ENCODE measurements at places on chromosomes 6 and 20.

- no peak for DNase-seq
These were observed 6.7 kb upstream of the CDKN1A start for GRCh38 chr6:36671687-36672375.

DNA sequence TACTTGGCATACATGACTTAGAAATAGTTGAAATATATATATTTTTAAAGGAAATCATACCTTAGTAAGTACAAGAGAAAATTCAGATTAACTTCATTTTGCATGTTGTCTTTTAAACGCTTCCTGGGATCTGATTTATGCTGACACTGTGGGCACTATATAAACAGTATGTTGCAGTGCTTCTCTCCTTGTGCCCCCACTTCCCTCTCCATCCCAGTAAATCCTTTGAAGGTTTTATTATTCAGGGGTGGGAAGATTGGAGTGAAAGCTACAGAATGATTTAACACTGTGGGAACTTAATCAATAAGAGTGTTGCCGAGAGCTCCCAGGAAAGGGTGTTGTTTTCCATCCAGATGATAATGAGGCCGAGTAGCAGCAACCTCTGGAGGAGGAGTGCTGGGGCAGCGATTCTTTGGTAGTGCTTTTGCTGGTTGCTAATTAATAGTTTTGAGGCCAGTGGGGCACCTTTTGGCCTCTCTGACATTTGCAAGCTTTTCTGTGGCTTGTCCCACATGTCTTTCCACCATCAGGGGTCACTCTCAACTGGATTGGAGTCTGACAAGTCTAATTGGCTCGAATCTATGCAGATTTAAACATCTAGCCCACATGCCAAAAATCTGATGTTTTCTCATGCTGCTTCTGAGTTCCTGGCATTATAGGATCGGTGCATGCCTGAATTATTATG lies 183.0 kb upstream of the MMS22L start:
- no peak for DNase-seq

DNA sequence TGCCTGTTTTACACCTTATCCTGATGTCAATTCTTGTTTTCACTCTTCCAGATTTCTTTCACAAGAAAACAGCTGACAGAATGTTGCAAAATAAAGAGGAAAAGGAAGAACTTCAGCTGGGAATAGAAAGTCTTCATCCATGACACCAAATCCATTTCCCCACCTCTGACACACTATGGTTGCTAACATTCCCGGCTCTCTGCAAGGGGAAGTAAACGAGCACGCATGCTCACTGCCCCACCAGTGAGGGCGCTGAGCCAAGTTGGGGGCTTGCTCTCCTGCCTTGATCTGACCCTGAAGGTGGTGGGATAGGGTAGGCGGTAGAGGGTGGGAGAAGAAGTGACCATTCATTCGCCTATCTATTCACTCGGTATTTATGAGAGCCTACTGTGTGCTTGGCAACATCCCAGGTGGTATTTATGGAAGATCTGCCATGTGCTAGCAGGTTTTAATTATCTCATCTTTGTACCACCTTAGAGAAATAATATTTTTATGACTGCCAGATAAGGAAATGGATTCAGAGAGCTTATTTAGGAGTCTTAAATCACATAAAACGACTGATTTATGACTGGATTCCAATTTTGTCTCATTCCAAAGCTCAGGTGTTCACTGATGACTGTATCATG lies 206.2 kb downstream of the FOXC1 start:
- no peak for DNase-seq

- no peak for DNase-seq
These were observed 3.1 kb downstream of the SHPRH start for GRCh38 chr6:145960918-145961589.

DNA sequence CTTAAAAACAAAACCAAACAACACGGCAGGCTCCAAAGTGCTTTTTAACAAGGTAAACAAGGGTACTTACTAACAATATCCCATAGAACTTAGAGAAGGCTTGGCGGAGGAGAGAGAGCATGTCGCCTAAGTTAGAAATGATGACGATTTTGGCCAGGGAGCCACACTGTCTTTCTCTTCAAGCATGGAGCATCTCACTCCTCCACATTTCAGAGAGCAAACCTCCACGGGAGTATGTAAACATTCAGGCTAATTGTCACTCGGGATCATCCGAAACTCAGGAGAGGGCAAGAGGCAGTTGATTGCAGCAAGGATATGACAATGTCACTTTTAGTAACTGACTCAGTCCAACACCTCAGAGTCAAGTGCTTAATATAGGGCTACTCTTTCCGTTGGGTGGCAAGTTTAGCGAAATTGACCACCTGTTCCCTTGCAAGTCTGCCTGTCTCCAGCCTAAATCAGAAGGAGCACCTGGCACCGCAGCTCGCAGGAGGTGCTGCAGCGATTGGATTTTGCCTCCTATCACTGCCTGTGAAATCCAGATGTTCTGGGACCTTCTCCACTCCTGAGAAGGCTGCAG lies 65.8 kb upstream of the RPS6KA2 start:
- DNase-seq, result no peak

DNA sequence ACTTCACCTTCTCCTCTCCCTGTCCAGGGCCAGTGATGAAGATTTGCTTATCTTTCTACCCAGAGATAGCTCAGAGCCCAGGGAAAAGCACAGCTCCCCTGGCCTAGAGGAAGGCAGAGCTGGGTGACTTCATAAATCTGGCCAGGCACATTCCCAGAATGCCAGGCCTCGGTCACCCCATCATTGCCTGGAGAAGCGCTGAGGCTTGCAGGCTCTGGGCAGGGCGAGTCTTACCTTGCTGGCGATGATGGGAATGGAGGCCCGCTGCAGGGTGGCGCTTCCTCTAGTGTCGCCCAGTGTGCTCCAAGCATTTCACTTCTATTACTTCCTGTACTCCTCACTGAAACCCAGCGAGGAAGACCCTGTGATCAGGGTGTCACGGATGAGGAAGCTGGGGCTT lies 60.1 kb downstream of the DAAM2 start:
- DNase-seq, result no peak

- no peak for DNase-seq
These were observed 253.2 kb downstream of the UST start for GRCh38 chr6:148999929-149000468.

Data from A549 (cell line).